ENCODE measurements at places on chromosomes 4 and X. TPM values are rescaled to one million over a fixed set of nuclear protein-coding genes. Genes with fewer than 3 reads are reported as not detected.

The ASB11 gene
- total RNA-seq: not detected

The RPGR gene
- total RNA-seq: 6.0 TPM

The NALF2 gene
- 0.09 TPM for total RNA-seq

The PRDM8 gene
- 8.0 TPM for total RNA-seq

The PCYT1B gene
- total RNA-seq: 0.09 TPM

The ADH1B gene
- total RNA-seq: not detected

The MAGEC2 gene
- total RNA-seq: not detected

The COX7B2 gene
- total RNA-seq: not detected

The SYN1 gene
- total RNA-seq: 0.57 TPM

The RHOXF2B gene
- total RNA-seq: not detected

The SRPX2 gene
- not detected for total RNA-seq

The WDFY3 gene
- 0.39 TPM for total RNA-seq

The AKAP4 gene
- not detected for total RNA-seq
